Right lobe of liver (tissue), 6 donors: ENCODE measurements at places on chromosomes 4 and X. TPM values are rescaled to one million over a fixed set of nuclear protein-coding genes. Genes with fewer than 3 reads are reported as not detected.

The XPNPEP2 gene
- 30.7 TPM for total RNA-seq

GRCh38 chr4:144355811-144356757 is 215.6 kb upstream of the GYPA start:
- H3K27me3 ChIP-seq, result no peaks in the 10 kb centered on the region
- no peak overlapping the region for H3K27ac ChIP-seq
- H3K4me1 ChIP-seq, result no peaks in the 10 kb centered on the region
- H3K4me3 ChIP-seq, result no peak overlapping the region
- no peaks in the 10 kb centered on the region for H3K36me3 ChIP-seq

DNA sequence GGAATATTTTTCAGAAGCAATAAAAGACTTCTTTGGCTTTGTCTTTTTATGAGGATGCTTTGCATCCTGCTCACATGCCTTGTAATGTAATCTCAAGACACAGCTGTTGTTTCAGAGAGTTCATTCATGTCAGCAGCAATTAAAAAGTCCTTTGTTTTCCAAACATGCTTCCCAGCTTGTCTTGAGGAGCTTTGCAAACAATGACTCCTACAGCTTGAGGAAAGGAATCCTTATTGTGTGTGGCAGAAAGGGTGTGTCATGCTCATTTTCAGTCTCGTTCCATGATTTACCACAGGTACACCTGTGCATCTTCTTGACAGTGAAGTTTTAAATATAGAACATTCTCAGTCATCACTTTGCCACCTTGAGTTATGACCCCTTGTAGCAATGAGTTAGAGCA is 139.2 kb upstream of the AADAT start:
- no peak for DNase-seq
- H3K4me3 ChIP-seq, result no peak overlapping the region
- no peaks in the 10 kb centered on the region for H3K36me3 ChIP-seq

DNA sequence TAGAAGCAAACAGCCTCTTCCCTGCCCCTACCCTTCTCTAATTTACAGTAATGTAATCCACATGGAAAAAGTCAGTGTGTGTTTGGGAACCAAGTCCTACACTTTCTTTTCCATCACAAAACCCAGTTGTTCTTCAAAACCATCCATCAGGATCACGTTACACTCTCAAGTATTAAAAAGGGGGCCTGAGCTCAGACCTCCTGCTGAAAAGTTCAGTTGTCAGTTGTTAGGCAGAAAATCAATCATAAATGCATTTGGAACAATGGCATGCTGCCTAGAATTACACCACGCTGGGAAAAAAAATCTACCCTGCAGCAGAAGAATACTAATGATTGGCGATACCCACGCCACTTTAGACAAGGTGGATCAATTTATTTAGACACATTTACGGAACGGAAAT is 236.5 kb downstream of the PARM1 start:
- H3K36me3 ChIP-seq, result no peaks in the 10 kb centered on the region
- H3K4me3 ChIP-seq, result no peak overlapping the region
- no peak for DNase-seq

DNA sequence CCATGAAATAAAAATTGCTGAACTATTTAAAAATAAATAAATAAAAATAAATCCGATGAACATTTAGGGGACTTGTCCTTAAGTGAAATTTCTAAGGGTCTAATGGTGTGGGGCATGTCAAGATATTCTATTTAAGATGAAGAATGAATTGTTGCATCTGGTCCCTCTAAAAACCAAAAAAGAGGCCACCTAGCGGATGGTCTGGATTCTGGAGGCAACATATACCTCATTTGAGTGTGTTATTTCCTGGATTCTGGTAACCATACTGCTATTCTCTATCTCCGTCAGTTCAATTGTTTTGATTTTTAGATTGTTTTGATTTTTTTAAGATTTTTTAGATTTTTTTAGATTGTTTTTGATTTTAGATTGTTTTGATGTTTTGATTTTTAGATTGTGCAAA is 28.3 kb downstream of the AGTR2 start:
- H3K27me3 ChIP-seq, result peaks cover 1% of the 10 kb centered on the region
- no peak overlapping the region for H3K4me3 ChIP-seq
- DNase-seq, result no peak
- H3K36me3 ChIP-seq, result no peaks in the 10 kb centered on the region
- no peak overlapping the region for H3K27ac ChIP-seq

The JAKMIP1 gene
- total RNA-seq, result 0.12 TPM

The PPBP gene
- total RNA-seq, result 8.5 TPM

GRCh38 chr4:110503270-110504083 is 27.5 kb downstream of the ENPEP start:
- no peaks in the 10 kb centered on the region for H3K36me3 ChIP-seq
- H3K27ac ChIP-seq, result no peak overlapping the region
- H3K4me1 ChIP-seq, result peaks cover 4% of the 10 kb centered on the region
- H3K4me3 ChIP-seq, result no peak overlapping the region
- H3K27me3 ChIP-seq, result no peaks in the 10 kb centered on the region

The PTPN13 gene
- 2.2 TPM for total RNA-seq
